Right ventricle myocardium inferior (tissue), 1 donor: ENCODE measurements at places on chromosomes 1 and 21.

- DNase-seq, result no peak
Observed at GRCh38 chr1:24605534-24606295, 37.4 kb upstream of the SRRM1 start.

DNA sequence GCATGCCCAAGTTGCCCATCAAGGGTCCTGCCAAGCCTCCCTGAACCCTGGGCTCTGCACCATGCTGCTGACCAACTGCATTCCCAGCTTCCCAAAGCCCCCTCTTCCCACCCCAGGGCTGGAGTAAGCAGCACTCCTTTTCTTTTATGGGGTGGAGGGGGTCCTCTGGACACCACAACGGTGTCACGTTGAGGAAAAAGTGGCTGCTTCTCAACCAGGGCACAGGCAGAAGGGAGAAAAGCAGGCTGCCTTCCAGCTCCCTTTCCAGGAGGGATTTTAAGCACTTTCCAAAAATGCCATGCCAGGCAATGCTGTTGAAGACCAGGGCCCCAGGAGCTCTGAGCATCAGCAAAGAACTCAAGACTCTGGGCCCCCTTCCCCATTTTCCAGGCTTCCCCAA lies 691 bp downstream of the RIMS3 start:
- no peak for DNase-seq

DNA sequence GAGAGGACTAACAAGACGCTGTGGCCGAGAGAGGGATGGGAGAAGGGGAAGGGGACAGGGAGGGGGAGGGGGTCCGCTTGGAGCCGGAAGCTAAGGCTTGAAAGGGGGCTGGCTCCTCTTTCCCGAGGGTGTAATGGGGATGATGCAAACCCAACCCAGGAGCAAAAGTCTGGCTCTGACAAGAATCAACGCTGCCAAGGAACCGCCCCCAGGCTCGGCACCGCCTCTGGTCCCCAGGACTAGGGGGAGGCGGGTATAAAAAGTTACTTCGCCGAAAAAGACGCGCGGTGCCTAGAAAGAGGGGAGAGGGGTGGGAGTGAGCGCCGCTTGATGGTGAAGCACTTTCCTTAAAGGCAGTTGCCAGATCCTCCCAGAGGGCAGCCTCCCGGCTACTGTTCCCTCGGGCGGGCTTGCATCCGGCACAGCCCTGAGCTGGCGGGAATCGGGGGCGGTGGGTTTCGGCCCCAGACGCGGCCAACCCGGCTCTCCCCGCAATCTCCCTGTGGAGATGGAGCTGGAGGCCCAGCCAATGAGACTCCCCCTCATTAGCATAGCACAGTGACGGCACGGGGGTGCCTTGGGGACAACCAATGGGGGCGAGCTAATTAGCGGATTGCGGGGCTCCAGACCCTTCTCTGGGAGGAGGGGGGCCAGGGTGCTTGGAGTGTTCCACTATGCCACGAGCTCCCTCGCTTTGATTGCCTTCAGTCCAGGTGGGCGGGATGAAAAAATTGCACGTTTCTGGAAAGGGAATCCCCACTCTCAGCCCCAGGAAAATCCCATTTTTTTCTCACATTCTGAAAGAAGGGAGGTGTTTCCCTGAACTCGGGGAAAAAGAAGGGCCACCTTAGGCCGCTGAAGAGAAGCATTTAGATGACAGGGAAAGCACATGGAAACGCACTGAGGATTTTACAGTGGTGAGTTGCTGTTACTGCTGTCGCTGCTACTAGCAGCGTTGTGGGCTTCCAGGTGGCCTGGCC lies at the start of gene KCNT2:
Gene KCNT2 (minus strand): TSS at position 51 of the 980 bp plus-strand sequence. CDS start 131 bp downstream, outside the sequence.
- peak; percentile 73 for DNase-seq

DNA sequence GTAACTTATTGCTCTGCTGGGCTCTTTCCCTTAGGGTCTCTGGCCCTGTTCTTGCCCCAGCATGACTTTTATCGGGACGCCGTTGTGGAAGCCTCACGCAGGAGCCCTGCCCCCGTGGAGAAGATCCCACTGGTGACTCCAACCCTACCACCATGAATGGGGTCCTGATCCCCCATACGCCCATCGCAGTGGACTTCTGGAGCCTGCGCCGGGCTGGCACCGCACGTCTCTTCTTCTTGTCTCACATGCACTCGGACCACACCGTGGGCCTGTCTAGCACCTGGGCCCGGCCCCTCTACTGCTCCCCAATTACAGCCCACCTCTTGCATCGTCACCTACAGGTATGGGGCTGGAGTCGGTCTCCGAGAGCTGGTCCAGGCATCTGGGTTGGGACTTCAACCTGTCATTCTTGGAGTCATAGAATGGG lies 322 bp downstream of the DCLRE1B start:
- DNase-seq, result peak; percentile 72
